ENCODE measurements at places on chromosomes 2 and 18.
A peak's percentile ranks its signal among the peaks of the same experiment; 100 is the strongest.

GRCh38 chr18:50610349-50610748 lies 50.5 kb downstream of the MAPK4 start:
- DNase-seq: no peak

DNA sequence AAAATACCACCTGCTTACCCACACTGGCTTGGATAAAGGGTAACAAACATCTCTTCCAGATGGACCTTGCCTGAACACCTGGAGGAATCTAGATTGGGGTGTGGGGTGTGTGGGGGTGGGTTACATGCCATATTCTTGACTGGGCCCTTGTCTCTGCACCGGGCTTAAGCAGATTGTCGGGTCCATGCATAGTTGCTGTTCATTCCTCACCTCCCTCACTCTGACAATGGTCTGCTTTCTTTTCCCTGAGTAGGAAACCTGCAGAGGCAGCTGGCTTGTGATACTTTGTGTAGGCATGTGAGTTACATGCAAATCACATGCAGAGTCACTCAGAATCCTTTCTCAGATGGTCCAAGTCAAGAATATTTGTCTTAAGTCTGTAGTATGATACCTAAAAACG lies 112.8 kb upstream of the GLS start:
- no peak for DNase-seq

DNA sequence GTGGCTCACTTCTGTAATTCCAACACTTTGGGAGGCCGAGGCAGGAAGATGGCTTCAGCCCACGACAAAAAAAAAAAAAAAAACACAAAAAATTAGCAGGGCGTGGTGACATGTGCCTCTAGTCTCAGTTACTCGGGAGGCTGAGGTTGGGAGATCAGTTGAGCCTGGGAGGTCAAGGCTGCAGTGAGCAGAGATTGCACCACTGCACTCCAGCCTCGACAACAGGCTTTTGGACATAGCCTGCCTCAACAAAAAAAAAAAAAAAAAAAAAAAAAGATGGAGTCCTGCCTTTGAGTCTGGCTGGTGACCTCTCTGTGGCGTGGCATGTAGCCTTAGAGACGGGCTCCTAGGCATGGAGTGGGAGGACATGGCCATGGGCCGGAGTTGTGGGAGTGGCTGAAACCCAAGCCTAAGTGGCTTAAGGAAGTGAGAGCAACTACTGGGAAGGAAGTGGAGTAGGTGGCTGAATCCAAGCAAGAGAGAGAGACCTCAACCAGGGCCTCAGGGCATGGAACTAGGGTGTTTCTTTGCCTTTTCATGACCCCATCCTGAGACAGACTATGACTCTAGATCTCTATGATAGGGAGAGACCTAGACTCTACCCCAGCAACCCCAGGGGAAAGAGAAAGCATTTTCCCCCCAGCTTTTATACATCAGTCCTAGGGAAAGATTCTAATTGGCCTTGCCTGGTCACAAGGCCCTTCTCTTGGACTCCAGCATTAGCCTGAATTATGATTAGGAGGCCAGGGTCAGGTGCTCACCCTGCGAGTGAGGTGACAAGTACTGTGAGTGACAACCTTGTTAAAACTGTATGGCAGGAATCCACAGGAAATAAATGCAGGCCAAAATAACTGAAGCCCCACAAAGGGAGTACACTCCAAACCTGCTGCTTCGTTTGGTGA lies 34.2 kb downstream of the NPAS2 start:
- DNase-seq: no peak

GRCh38 chr2:226773291-226773690 lies 26.3 kb downstream of the IRS1 start:
- DNase-seq: no peak

DNA sequence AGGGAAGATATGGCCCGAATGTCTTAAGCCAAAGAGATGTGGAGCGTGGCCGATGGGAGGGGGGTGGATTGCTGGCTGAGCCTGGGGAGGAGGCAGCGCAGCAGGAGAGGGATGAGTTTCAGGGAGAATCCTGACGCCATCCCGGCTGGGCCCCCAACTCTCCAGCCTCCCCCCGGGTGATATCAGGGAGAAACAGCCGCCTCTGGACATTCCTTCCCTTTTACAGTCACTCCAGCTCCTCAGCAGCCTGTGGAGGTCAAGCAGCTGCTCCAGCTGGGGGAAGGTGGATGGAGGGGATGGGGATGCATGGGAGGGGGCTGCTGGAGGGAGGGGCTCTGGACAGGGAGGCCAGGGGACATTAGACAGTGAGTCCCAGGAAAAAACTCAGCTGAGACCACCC lies 9.5 kb upstream of the DES start:
- DNase-seq: no peak

DNA sequence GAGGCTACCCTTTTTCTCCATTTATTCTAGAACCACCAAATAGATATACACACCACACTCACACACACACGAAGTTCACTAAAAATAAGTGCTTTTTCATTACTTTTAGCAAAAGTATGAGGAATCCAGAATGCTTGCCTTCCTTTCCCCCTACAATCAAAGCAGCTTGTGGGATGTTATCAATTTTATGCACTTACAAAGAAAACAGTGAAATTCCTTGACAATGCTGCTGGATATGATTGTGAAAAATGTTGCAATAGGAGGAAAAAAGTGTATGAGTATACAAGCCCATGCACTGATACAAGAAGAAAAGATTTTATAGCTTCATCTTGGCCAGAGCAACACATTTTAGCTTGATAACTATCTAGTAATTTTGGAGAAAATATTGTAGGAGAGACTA lies 269.2 kb downstream of the XIRP2 start:
- DNase-seq: peak; percentile 18

DNA sequence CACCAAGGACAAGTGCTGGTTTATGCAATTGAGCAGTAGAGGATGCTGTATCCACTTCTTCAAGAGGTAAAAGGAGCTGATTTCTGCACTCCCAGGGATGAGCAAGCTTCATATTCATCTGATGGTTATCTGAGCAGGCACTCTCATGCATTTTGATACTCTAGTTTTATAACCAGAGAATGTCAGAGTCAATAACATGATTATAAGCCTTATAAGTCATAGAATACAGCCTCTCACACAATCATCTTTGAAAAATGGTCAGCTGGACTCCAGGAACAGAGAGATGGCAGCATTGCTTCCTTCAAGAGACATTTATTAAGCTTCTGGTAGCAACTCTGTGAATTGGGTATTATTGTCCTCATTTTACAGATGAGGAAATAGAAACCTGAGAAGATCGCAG lies 167.1 kb downstream of the SLC8A1 start:
- peak; percentile 57 for DNase-seq

- DNase-seq: no peak
Measured at GRCh38 chr18:68922392-68922791, 124.5 kb downstream of the CCDC102B start.

DNA sequence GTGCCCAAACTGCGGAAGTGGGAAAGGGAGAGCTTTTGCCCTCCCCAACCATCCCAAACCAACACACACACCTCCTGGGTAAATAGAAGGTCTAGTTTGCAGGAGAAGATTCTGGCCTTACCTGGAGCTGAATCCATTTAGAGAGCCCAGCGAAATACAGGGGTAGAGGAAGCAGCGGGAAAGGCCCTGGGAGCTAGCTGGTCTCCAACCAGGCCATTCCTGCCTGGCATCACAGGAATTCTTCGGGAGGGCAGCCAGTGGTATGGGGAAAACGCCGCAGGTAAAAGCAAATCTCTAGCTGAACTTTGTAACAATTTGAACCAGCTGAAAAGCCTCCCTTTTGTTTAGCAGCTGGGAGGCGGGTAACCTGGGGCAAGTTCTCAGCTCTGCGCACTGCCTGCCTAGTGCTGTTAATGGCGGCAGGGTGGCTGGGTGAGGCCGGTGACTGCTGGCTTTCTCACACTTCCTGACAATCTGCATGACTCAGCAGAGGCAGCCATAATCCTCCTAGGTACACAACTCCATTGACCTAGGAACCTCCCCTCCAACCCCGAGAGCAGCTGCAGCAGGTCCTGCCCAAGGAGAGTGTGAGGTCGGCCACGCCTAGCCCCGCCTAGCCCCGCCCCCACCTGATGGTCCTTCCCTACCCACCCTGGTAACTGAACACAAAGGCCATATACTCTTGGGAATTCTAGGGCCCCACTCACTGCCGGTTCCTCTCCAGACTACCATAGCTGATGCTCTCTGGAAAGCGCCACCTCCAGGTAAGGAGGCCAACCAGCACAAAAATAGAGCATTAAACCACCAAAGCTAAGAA lies 483.8 kb upstream of the REG3G start:
- no peak for DNase-seq

GRCh38 chr2:134401789-134402188 lies 147.9 kb downstream of the MGAT5 start:
- DNase-seq: peak; percentile 76

GRCh38 chr2:239879423-239880084 lies 145.6 kb downstream of the NDUFA10 start:
- no peak for DNase-seq

DNA sequence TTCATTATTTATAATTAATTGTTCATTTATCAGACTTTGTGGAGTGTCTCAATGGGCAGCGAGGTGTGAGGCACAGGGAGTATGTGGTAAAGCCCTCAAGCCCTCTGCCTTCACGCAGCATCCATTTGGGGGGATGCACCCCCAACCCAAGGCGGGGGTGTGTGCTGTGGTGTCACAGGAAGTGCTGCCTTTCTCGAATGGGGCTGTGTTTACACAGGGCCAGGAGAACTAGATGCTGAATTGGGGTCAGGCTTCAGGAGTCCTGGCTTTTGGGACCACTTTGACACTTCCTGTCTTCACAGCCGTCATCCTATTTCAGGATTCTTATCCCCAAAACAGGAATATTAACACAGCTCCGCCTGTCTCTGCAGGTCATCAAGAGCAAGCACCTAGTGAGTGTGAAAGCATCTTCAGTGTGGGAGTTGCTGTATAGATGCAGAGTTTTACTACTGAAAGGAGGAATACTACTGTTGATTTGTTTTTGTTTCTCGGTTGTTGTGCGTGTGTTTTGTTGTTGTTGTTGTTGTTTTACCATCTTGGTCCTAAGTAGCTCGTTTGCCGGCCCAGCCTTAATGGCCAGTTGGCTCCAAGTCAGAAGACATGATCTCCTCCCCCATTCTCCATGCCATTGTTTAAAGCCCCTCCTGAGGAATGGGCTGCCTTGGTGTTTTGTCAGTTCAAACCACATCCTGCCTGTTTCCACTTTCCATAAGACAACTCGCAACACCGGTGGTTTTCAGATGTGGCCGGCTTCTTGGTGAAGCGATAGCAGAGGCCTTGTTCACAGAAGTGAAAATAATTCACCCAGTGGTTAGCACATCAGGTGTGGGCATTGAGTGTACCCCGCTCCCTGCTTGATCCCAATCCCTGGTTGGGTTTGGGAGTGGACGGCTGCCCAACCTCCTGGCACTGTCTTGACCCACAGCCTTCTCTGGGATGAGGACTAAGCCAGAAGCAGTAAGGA lies 221.3 kb downstream of the BCL2 start:
- no peak for DNase-seq

- DNase-seq: no peak
Measured at GRCh38 chr18:48920408-48921038, 30.2 kb downstream of the SMAD7 start.

DNA sequence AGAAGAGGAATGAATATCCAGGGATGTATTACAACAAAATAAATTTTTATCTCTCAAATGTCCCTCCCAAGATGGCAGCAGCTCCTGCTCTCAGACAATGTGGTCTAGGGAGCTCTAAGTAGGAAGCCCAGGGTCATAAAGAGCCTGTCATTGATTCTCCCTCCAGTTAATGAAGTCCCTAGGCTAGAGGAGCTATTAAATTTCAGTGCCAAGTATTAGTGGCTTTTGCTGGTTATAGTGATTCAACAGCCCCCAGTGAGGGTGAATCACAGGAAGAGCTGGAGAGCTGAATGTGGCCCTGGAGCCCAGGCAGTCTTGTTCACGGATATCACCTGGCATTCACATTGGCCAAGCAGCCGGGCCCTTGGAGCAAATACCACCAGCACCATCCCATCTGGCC lies 109.8 kb upstream of the YPEL5 start:
- no peak for DNase-seq

DNA sequence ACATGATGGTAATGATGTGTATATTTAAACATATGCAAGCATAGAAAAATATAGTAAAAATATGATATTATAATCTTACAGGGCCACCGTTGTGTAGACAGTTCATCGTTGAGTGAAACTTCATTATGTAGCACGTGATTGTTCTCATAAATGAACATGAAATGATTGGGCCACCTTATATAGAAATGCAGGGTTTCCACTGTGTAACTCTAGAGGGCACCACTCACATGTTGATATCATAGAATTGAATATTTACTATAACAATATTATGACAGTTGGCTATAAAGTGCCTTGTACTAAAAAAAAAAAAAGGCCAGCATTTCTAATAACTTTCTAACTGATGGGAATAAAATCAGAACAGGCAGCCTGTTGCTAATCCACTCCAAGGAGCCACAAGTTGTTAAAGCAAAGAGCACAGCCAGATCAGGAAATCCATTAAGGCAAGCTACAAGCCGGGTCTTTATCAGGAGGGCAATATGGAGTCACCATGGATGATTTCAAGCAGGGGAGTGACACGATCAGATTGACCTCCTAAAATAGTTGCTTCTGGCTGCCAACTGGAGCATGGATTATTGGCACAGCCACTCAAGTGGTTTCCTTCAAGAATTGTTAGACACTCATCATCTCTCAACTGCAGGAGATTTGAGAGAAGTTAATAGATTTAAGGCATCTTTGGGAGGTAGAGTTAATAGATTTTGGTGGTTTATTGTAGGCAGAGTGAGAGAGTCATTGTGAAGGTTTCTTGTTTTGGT lies 16.7 kb downstream of the IL1F10 start:
- peak; percentile 22 for DNase-seq

GRCh38 chr2:209577376-209578357 lies 153.8 kb downstream of the MAP2 start:
- DNase-seq: peak; percentile 43

- DNase-seq: no peak
Measured at GRCh38 chr2:208827109-208827508, 420.5 kb downstream of the PTH2R start.

DNA sequence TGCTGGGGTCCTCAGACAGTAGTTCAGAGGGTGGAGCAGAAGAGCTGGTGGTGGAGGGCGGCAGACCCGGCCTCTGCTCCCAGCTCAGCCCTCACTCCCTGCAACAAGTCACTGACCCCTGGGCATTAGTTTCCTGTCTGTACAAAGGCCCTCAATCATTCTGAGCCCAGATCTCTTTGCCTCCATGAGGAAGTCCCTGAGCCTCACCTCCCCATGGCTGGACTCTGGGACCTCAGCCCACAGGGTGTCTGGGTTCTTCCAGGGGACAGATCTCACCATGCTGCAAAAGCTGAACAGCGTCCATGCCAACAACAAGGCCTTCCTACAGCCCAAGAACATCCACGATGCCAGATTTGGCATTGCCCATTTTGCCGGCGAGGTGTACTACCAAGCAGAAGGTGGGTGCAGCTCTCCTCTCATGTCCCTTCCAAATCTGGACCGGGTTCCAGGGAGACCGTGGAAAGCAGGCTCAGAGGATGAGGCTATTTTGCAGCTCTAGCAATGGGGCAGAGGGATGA lies 49.1 kb downstream of the MYO7B start:
- DNase-seq: no peak

DNA sequence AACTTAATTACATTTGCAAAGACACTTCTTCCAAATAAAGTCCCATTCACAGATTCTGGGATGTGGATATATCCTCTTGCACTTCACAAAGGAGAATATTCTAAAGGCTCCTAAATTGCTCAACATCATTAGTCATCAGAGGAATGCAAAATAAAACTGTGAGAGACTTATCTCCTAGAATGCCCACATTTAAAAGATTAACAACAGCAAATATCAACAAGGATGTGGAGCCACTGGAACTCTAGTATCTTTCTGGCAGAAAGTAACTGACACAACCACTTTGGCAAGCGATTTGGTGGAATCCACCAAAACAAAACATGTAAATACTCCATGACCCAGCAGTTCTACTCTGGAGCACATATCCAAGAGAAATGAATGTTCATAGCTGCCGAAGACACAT lies 4.6 kb downstream of the NEU2 start:
- peak; percentile 80 for DNase-seq

- no peak for DNase-seq
Measured at GRCh38 chr18:61360404-61361383, 27.5 kb downstream of the CDH20 start.

Measured in cardiac fibroblast (primary cell).